PC-3 (cell line): ENCODE measurements at places on chromosomes 4 and X. TPM values are rescaled to one million over a fixed set of nuclear protein-coding genes. Genes with fewer than 3 reads are reported as not detected.

- no peak overlapping the region for H3K27ac ChIP-seq
- no peaks in the 10 kb centered on the region for H3K27me3 ChIP-seq
- DNase-seq, result no peak
- H3K36me3 ChIP-seq, result no peaks in the 10 kb centered on the region
- no peaks in the 10 kb centered on the region for H3K4me1 ChIP-seq
Measured at GRCh38 chr4:61493470-61493869, 293.3 kb downstream of the ADGRL3 start.

GRCh38 chr4:150664935-150665334 is 83.0 kb downstream of the MAB21L2 start:
- no peaks in the 10 kb centered on the region for H3K27me3 ChIP-seq
- H3K4me1 ChIP-seq, result peaks cover 25% of the 10 kb centered on the region
- DNase-seq, result peak; percentile 83
- H3K4me3 ChIP-seq, result no peak overlapping the region
- peak overlapping the region; percentile 80 for H3K27ac ChIP-seq

DNA sequence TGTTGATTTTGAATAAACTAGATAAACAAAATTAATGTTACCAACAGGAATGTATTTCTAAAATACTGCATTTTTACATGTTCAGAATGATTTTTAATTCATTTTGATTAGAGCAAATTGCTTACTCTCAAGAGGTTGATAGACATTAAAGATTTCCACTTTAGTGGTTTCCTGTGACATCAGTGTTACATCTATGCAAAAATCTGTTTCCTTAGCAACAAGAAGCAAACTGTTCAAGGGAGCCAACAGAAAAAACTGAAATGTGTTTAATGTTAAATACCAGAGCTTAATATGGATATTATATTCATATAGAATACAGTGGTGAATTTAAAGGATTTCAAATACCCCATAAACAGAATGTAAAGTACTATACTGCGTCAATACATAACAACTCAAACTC is 277.8 kb downstream of the GABRG1 start:
- no peaks in the 10 kb centered on the region for H3K4me1 ChIP-seq
- H3K27me3 ChIP-seq, result no peaks in the 10 kb centered on the region
- no peak overlapping the region for H3K4me3 ChIP-seq
- no peaks in the 10 kb centered on the region for H3K36me3 ChIP-seq
- no peak overlapping the region for H3K27ac ChIP-seq
- DNase-seq, result no peak

GRCh38 chrX:84735025-84735424 is 232.8 kb upstream of the HDX start:
- no peak for DNase-seq
- no peak overlapping the region for H3K27ac ChIP-seq
- H3K36me3 ChIP-seq, result no peaks in the 10 kb centered on the region
- H3K4me1 ChIP-seq, result no peaks in the 10 kb centered on the region

GRCh38 chr4:15805583-15806517 is 27.7 kb downstream of the CD38 start:
- H3K36me3 ChIP-seq, result no peaks in the 10 kb centered on the region
- no peak overlapping the region for H3K27ac ChIP-seq
- DNase-seq, result peak; percentile 79

- no peaks in the 10 kb centered on the region for H3K36me3 ChIP-seq
- H3K4me3 ChIP-seq, result no peak overlapping the region
- H3K4me1 ChIP-seq, result no peaks in the 10 kb centered on the region
- no peak overlapping the region for H3K27ac ChIP-seq
- DNase-seq, result peak; percentile 6
- no peaks in the 10 kb centered on the region for H3K27me3 ChIP-seq
Measured at GRCh38 chr4:113908829-113909228, 70.6 kb downstream of the ARSJ start.

DNA sequence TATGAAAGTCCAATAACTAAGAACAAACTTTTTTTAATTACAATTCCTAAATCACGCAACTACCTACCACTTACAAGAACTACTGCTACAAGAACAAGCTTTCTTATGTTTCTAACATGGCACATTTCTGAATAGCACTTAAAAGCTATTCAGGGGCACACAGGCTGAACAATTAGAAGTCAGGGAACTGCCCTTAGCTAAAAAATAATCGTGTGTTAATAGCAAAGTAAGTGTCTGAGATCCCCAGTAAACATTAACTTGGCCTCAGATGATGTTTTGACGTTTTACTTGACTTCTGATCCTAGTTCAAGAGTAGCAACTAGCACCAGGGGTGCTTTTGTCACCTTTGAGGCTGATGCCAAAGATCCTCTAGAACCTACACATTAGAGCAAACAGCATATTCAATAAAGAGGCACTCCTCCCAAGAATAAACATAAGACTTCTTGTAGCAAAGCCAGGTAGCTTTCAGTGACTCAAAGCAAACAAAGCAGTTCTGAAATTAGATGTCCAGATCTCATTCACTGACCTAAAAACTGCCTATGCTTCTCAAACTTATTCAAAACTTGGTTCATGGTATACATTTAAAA is 16.2 kb downstream of the SPOCK3 start:
- H3K27me3 ChIP-seq, result no peaks in the 10 kb centered on the region
- no peak overlapping the region for H3K4me3 ChIP-seq
- peak overlapping the region; percentile 36 for H3K27ac ChIP-seq
- peak; percentile 79 for DNase-seq

- peak; percentile 50 for DNase-seq
- H3K27ac ChIP-seq, result no peak overlapping the region
- no peaks in the 10 kb centered on the region for H3K27me3 ChIP-seq
Measured at GRCh38 chr4:117560329-117560728, 474.0 kb upstream of the NDST3 start.

- H3K36me3 ChIP-seq, result no peaks in the 10 kb centered on the region
- no peaks in the 10 kb centered on the region for H3K4me1 ChIP-seq
- no peak for DNase-seq
Measured at GRCh38 chr4:36255577-36255976, 11.3 kb upstream of the ARAP2 start.

DNA sequence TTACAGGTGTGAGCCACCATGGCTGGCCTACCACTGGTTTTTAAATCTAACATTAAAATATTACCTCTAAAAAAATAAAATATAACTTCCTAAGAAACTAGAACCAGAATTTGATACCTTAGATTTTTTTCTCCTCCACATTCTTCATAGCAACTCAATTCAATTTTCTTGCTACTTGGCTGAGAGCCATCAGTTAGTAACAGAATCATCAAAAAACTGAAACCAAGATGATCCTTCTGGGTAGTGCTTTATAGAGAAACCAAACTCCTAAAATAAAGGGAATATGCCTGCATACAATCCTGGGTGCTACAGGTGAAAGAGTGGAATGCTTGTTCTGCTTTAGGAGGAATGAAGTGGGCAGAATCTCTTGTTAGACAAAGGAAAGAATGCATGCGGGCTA is 64.4 kb downstream of the RPS3A start:
- peaks cover 4% of the 10 kb centered on the region; the same call in 1 of the 2 replicates for H3K36me3 ChIP-seq
- H3K27me3 ChIP-seq, result no peaks in the 10 kb centered on the region
- H3K27ac ChIP-seq, result no peak overlapping the region
- DNase-seq, result no peak

DNA sequence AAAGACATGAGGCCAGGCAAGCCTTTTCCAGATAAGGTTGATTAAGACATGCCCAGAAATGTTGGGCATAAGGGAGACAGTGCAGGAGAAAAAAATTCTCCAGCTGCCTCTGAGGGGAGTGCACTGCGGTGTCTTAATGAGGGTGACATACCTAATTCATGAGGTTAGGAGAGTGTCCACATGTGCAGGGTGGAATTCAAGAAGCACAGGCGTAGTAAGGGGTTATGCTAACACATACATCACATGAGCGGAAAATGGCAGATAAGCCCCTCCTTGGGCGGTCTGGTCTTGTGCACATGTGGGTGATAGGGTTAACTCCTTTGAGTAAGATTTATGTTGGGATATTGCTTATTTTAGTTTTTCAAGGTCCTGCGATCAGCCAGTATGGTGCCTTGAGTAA is 122.4 kb downstream of the PHKA2 start:
- no peak for DNase-seq
- no peaks in the 10 kb centered on the region for H3K36me3 ChIP-seq
- H3K4me3 ChIP-seq, result no peak overlapping the region
- H3K4me1 ChIP-seq, result no peaks in the 10 kb centered on the region
- H3K27ac ChIP-seq, result no peak overlapping the region

DNA sequence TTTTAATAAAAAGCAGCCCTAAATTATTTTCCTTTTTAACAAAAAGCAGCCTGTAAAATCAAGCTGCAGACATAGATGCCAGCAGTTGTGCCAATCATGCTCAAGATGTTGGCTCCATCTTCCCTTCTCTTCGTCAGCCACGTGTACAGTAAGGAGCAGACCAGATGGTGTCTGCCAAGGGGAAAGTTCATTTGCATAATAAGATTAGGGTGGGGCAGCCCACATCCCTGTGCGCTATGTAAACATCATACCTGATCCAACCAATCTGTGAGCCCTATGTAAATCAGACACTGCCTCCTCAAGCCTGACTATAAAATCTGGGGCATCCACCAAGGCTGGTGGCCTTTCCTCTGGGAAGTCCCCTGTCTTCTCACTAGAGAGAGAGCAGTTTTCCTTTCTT is 23.1 kb upstream of the C1GALT1C1 start:
- peaks cover 9% of the 10 kb centered on the region for H3K4me1 ChIP-seq
- H3K4me3 ChIP-seq, result no peak overlapping the region
- no peak overlapping the region for H3K27ac ChIP-seq
- no peak for DNase-seq
- no peaks in the 10 kb centered on the region for H3K27me3 ChIP-seq

The CT83 gene
- not detected in 2 replicates for total RNA-seq

The CDKN2AIP gene
- 21.2 and 31.5 TPM in 2 replicates for total RNA-seq

The C4orf36 gene
- total RNA-seq, result 1.8 and 2.0 TPM in 2 replicates

The RGS12 gene
- 10.3 and 13.8 TPM in 2 replicates for total RNA-seq
